Fibroblast of skin of right biceps (primary cell): ENCODE measurements at places on chromosomes 12 and 14.

DNA sequence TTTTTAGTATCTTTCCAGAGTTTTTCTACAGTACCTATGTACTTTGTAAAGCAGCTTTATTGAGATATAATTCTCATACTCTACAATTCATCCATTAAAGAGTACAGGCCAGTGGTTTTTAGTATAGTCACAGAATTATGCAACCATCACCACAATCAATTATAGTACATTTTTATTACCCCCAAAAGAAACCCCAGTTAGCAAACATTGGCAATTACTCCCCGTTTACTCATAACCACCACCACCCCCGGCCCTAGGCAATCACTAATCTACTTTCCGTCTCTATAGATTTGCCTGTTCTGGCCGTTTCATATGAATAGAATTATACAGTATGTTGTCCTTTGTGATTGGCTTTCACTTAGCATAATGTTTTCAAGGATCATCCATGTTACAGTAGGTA, 119.8 kb downstream of the KICS2 start:
- DNase-seq = peak; percentile 60

GRCh38 chr14:39265033-39265432, 31.3 kb downstream of the MIA2 start:
- DNase-seq = peak; percentile 45

GRCh38 chr12:62910549-62911169, 24.3 kb downstream of the PPM1H start:
- DNase-seq = no peak

DNA sequence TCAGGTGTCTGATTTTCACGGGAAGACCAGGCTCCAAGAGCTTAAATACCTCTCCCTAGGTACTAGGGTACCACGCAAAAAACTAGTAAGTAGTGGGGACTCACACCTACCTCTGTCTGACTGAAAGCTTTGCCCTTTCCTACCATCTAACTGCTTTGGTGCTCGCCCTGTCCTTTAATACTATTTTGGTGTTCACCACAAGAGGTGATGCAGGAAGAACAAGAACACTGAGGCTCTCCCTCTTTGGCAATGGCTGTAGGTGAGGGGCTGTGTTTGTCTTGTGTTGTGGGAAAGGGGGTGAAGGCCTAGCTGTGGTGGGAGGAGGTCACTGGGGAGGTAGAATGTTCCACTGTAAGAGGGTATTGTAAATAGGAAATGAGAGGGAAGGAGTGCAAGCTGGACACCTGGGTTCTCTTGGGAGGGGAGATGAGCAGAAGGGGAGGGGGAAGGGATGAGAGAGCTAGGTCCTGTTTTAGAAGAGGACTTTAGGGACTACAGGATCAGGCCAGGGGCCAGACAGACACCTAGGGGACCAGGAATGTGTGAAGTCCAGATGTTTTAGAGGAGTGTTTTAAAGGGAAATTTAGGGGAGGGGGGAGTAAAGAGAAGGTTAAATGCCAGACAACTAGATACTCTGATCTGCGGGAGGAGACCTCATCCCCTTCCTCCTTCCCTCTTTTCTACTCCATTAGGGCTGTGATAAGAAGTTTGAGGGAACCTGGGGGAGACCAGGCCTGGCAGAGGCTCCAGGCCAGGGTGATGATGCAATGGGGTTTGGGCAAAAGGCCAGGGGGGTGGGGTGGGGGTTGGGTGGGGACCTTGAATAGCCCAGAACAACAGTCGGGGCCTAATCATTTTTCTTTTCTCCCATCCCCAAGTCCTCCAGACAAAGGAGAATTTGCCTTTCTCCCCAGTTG, 2.1 kb downstream of the ITGA5 start:
- peak; percentile 42 for DNase-seq

DNA sequence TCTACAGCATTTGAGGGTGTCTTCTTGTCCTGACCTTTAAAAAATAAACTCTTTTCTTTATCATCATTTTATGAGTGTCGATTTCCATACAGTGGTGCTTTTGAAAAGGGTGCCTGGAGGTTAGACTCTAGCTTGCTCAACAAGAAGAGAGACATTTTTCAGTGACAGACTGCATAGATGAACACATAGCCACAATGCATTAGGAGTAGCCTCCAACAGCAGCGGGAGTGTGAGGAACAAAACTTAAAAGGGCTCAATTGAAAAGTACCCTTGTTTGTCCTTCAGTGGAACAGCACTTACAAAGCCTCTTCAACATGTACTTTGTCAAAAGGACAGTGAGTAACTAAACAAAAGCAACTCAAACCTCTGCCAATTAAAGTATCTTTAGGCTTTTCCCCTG, 119.3 kb downstream of the SOX5 start:
- no peak for DNase-seq

DNA sequence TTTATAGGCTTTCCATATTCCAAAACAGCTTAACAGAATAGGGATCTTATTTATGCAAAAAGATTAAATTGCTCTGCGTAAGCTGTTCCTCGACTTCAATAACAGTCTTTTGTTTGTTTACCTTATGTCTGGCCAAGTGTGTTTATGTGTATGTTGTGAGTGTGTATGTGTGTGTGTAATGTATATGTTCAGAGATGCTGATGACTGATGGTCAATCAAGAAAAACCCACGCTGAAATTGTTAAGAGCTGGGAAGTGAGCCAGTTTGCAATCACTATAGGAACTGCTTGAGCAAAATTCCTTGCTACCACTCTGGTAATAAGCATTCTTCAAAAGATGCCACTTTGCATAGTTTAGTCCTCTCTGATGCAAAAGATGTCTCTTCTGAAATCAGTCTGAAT, 59.6 kb downstream of the PRKD1 start:
- DNase-seq = peak; percentile 76

GRCh38 chr14:69532561-69533340, 41.9 kb downstream of the CCDC177 start:
- DNase-seq = no peak

- peak; percentile 38 for DNase-seq
Observed at GRCh38 chr12:5377997-5378592, 53.8 kb upstream of the NTF3 start.

GRCh38 chr12:111175396-111176094, 193.3 kb downstream of the PHETA1 start:
- DNase-seq = no peak

- no peak for DNase-seq
Observed at GRCh38 chr14:54102051-54102456, 145.4 kb upstream of the BMP4 start.

- peak; percentile 44 for DNase-seq
Observed at GRCh38 chr12:53381731-53382630, 2.0 kb downstream of the SP1 start.

- no peak for DNase-seq
Observed at GRCh38 chr12:16949371-16949770, 343.4 kb upstream of the LMO3 start.

- DNase-seq = no peak
Observed at GRCh38 chr14:76957224-76957891, 71.2 kb downstream of the IRF2BPL start.

DNA sequence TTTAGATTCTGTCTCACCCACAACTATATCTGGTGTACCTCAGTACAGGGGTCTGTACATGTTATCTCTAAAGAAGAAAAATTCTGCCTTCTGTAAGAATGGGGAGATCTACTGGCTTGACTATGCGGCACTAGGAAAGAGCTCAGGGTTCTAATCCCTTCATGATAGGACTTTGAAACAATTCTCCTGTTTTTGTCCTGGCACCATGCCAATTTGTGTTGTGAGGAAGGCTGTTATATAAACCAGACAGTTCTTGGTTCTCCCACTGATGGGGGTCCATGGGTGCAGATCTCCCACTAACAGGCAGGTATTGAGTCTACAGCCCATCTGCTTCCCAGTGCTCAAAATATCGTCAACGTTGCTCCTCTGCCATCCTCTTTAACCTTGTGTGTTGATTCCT, 883.7 kb downstream of the GALC start:
- DNase-seq = no peak

DNA sequence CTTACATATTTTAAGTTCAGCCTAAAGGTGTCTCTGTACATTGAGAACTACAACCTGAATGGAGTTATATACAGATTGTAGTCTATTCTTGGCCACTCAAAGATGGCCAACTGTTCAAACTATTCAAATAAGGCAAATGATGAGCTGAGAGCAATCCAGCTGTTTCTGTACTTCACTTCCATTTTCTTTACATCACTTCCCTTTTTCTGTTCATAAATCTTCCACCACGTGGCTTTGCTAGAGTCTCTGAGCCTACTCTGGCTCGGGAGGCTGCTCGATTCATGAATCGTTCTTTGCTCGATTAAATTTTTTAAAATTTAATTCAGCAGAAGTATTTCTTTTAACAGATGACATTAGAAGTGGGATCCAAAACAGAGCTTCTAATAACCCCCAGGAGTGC, 879.7 kb downstream of the GALC start:
- no peak for DNase-seq

DNA sequence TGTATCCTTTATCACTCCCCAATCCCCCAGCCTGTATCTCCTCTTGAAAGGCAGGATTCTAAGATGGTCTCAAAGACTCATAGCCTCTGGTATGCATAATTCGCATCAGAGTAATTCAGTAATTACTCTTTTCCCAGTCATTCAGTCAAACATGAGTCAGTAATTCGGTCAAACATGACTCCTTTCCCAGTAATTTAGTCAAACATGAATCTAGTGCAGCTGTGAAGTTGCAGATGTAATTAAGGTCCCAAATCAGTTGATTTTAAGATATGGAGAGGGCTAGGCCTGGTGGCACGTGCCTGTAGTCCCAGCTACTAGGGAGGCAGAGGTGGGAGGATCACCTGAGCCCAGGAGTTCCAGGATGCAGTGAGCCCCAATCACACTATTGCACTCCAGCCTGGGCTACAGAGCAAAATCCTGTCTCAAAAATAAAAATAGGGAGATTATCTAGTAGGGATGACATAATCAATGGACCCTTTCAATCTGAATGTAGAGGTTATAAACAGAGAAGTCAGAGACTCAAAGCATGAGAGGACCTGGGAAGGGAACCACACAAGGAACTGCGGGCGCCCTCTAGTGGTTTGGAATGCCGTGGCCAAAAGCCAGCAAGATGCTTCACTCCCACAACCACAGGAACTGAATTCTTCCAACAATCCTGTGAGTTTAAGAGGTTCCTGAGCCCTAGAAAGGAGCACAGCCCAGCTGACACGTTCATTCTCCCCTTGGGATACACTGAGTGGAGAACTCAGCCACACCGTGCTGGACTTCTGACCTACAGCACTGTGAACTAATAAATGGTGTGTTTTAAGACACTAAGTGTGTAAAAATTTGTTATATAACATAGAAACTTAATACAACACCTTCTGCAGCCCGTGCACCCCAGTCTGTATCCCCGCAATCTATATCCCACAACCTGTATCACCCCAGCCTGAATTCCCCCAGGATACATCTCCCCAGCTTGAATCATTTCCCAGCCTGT, 14.3 kb upstream of the ARMH4 start:
- DNase-seq = peak; percentile 89

DNA sequence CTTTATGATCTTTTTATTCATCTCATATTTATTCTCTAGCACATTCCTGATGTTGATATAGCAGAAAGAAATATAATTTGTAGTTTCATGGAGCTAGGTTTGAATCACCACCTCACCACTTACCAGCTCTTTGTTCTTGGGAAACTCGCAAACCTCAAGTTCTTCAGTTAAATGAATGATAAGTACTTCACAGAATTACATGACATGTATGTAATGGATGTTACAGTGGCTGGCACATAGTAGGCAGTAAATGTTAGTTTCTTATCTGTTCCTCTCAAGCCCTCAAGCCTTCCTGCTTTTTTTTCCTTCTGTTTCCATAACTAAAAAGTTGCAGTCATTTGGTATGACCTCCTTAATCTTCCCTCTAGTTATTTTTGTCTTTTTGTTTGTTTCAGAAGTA, 54.9 kb downstream of the SPATS2 start:
- no peak for DNase-seq

- no peak for DNase-seq
Observed at GRCh38 chr14:65320661-65321308, 91.7 kb upstream of the FUT8 start.

GRCh38 chr14:87461704-87462103, 531.3 kb downstream of the GALC start:
- DNase-seq = no peak

GRCh38 chr14:44352201-44352600, 154.9 kb downstream of the FSCB start:
- no peak for DNase-seq

GRCh38 chr14:104103446-104104075, 18.1 kb downstream of the ASPG start:
- DNase-seq = no peak
